AG04449 (cell line): ENCODE measurements at places on chromosomes 13 and 19.

DNA sequence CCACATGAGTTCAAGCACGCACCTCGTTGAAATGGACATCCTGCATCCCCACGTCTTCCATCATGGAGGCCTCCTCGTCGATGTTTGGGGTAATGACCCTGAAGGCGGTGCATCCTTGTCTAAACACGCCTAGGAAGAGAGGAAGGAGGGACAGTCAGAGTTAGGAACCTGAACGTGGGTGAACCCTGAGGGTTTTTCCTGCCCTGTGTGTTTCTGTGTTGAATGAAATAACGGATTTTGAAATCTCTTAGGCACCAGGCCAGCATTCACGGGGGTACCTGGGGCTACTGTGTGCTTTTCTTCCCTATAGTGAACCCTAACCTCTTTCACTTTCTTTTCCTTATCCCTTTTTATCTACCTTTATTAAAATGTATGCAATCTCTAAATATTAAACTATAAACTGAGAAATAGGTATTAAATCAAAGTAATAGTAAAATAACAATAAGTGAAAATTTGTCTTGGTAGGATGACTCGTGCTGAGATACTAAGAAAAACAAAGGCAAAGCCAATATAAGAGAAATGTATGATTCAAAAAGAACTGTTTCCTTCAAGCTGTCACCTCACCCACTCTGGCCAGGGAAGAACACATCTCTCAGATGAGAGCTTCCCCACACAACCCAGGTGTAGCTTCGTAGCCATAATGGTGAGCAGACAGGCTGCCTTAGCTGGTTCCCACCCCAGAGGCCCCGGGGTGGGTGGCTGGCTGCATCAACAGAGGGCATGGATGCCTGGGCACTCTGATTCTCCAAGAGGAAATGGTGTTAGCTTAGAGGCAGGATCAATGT lies 72.1 kb upstream of the SLC15A1 start:
- DNase-seq = no peak

- no peak for DNase-seq
Observed at GRCh38 chr13:45828256-45828968, 23.1 kb downstream of the SIAH3 start.

DNA sequence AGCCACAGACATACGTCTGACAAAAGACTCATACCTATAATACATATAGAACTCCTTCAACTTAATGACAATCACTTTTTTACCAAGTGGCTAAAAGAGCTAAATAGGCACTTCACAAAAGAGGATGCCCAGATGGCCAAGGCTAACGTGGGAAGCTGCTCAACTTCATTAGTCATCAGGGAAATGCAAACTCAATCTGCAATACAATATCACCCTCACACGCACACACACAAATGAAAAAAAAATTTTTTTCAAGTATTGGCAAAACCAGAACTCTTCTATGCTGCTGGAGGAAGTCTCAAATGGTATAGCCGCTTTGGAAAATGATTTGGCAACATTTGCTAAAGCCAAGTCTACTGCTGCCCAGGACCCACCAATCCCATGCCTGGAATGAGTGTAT lies 14.6 kb upstream of the DNMT1 start:
- DNase-seq = no peak

DNA sequence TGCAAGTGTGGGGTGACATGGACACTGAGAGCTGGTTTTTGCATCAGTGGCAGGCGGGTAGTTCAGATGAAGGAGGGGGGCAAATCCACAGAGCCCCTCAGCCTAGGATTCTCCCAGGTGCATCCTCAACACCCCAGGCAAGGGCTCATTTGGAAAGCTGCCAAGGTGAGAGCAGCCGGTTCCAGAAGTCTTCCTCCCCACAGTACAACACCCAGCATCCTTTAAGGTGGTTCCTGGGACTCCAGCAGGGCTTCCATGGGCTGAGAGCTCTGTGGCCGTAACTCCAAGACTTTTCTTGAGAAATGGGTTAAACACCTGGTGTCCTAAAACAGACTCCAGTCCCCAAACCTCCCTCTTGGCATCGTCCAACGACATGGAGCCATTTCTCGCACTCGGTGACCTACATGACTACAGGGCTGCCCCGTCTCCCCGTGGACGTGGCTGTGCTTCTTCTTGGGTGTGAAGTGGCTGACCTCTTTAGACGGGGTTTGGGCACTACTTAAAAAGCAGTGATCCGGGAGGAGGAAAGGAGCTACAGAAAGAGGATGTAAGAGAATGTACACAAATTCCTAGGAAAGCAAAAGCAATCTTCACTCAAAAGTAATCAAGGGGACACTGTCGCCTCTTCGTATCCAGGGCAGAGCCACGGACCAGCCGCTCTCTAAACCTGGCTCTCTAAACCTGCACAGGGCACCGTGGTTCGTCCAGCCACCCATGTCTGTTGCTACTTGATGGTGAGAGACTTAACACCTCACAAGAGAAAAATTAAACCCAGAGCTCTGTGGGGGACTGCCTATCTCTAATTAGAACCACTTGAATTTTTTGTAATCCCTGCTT lies 25.5 kb downstream of the RANBP3 start:
- DNase-seq = no peak

- DNase-seq = no peak
Observed at GRCh38 chr13:25752957-25753551, 298.8 kb downstream of the SHISA2 start.

GRCh38 chr19:34667349-34668076 lies 9.4 kb downstream of the SCGB2B2 start:
- DNase-seq = no peak

DNA sequence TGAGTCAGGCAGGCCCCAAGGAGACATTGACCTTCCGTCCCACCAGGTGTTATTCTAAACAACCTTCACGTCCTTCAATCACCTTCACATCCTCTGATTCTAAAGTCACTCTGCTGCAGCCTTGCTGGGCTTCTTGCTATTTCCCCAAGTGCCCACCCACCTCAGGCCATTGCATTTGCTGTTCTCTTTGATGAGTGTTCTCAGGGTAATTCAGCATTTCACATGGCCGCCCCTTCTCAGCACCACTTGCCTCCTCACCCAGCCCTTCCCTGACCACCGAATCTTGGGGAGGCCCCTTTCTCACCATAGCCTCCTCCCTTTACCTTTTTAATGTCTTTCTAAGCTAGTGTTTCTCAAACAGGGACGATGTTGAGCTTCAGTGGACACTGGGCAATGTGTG lies 4.6 kb downstream of the ZNF805 start:
- DNase-seq = no peak

GRCh38 chr13:51995677-51996551 lies 15.3 kb downstream of the ATP7B start:
- DNase-seq = no peak

- no peak for DNase-seq
Observed at GRCh38 chr13:27120811-27121210, 50.8 kb downstream of the USP12 start.

GRCh38 chr13:20623000-20623399 lies 56.0 kb downstream of the IFT88 start:
- DNase-seq = no peak

DNA sequence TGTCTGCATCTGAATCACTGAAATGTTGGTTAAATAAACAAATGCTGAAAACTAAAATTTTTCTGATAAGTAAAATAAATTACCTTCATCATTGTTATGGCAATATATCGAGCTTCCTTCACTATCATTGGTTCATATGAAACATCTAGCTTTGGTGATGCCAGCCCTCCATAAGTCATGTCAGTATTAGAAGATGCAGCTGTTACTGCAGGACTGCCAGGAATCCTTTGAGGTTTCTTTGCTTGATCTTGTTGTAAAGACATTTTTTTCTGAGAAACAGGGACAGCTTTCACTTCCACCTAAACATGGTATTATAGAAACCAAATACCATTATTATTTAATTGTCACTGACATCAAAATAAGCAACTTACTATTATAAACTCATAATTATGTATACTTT lies 123.7 kb upstream of the FBXL3 start:
- no peak for DNase-seq
